GM23248 (cell line): ENCODE measurements at places on chromosomes 12 and 14. TPM values are rescaled to one million over a fixed set of nuclear protein-coding genes. Genes with fewer than 3 reads are reported as not detected.

GUCY2C gene
- total RNA-seq, result not detected in 2 replicates

SPATA7 gene
- 9.8 and 13.7 TPM in 2 replicates for total RNA-seq

ZDHHC22 gene
- total RNA-seq, result not detected in 2 replicates

FGF6 gene
- total RNA-seq, result not detected in 2 replicates

IFNG-AS1 gene
- total RNA-seq, result not detected in 2 replicates

CCDC59 gene
- 49.9 and 81.2 TPM in 2 replicates for total RNA-seq
